ENCODE measurements at places on chromosomes 2 and 18.

DNA sequence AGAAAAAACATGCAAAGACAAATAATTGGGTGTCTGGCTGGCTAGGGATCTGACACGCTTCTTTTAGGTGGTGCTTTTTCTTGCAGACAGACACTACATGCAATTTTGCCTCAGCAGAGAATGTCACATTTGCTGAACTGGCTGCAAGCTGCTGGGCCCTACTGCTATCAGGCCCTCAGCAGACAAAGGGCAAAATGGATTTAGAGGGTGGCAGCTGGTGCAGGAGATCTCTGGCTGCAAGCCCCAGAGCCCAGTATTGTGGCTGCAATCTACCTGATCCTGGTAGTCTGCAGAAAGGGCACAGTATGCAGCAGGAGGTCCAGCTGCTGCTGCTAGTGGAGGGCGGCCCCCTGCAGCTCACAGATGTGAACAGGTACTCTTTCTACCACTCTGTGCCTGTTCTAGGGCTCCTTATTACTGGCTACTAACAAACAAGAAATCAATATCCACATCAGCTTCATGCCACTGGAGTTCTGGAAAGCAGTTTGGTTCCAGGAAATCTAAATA, 796.7 kb upstream of the CELF4 start:
- no peak for DNase-seq

- DNase-seq: no peak
Observed at GRCh38 chr2:69118609-69119008, 105.6 kb downstream of the ANTXR1 start.

GRCh38 chr18:67933271-67933670, 416.8 kb upstream of the DSEL start:
- DNase-seq: no peak

- no peak for DNase-seq
Observed at GRCh38 chr2:44598330-44599119, 236.8 kb downstream of the CAMKMT start.

DNA sequence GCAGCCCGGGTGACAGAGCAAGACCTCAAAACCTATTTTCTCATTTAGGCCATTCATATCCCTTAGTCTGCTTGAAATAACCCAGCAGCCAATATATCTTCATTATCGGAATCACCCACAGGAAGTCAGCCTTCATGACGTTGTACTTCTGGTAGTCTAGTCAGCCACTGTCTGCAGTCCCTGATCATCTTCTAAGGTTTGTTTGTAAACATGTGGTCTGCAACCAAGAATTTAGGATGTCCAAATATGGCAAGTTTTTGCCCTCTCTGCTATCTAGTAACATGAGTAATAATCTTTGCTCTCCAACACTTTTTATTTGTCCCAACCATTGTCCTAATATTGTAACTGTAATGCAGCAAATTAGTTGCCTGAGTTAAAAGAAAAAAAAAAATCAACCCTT, 92.5 kb downstream of the PRPF40A start:
- no peak for DNase-seq

All from NAMALWA (cell line).